Hepatocyte (in vitro differentiated cells): ENCODE measurements at places on chromosomes 5 and 9.

GRCh38 chr5:67021962-67022361 lies 174.6 kb downstream of the CD180 start:
- no peaks in the 10 kb centered on the region for H3K36me3 ChIP-seq
- no peak overlapping the region for H3K4me3 ChIP-seq
- no peak for DNase-seq
- no peak overlapping the region for H3K27ac ChIP-seq
- no peaks in the 10 kb centered on the region for H3K4me1 ChIP-seq

GRCh38 chr9:89273528-89274279 lies 37.3 kb upstream of the CKS2 start:
- no peaks in the 10 kb centered on the region for H3K4me1 ChIP-seq
- no peaks in the 10 kb centered on the region for H3K27me3 ChIP-seq
- DNase-seq = no peak
- no peak overlapping the region for H3K4me3 ChIP-seq

GRCh38 chr9:135888766-135889394 lies 18.5 kb downstream of the CAMSAP1 start:
- no peaks in the 10 kb centered on the region for H3K27me3 ChIP-seq
- no peaks in the 10 kb centered on the region for H3K36me3 ChIP-seq
- DNase-seq = no peak
- peaks cover 25% of the 10 kb centered on the region for H3K4me1 ChIP-seq

- H3K4me1 ChIP-seq = no peaks in the 10 kb centered on the region
- DNase-seq = peak; percentile 66
- no peaks in the 10 kb centered on the region for H3K36me3 ChIP-seq
- H3K27ac ChIP-seq = no peak overlapping the region
Observed at GRCh38 chr5:172123269-172123692, 64.7 kb downstream of the STK10 start.

DNA sequence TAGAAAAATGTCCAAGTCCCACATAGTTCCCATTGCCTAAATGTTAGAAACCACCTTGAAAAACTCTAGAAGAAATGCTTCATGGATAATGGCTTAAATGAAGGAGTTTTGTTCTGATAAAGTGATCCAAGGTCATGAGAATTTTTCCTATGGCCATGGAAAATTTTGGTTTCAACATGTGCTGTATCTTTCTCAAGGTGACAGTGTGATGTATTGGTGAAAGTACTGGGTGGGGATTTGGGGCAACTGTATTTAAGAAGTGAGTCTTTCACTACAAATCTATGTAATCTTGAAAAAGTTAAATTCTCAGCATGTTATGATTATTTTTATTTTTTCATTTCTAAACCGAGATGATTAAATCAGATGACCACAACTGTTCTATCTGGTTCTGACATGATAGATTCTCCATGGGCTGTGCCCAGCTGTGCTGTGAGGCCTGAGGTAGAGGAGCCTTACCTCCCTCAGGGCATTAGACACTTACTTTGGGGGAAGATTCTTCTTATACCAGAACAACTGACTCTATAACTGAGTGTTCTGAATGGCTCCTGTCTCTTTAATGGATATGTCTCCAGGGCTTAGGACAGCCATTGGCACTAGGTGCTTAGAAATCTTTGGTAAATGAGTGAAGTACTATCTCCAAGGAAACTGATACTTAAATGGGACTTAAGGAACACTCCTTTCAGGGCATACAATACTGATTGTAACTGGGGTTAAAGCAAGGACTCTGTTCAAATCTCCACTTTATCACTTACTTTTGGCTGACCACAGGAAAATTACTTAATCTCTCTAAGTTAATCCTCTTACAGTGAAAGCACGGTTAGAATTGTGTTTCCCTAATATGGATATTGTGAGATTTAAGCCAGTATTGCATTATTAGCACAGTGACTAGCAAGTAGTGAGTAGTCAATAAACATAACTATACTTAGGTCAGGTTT lies 397.4 kb upstream of the MEF2C start:
- H3K4me3 ChIP-seq = no peak overlapping the region
- H3K27me3 ChIP-seq = no peaks in the 10 kb centered on the region
- H3K27ac ChIP-seq = no peak overlapping the region
- DNase-seq = no peak
- H3K4me1 ChIP-seq = no peaks in the 10 kb centered on the region

DNA sequence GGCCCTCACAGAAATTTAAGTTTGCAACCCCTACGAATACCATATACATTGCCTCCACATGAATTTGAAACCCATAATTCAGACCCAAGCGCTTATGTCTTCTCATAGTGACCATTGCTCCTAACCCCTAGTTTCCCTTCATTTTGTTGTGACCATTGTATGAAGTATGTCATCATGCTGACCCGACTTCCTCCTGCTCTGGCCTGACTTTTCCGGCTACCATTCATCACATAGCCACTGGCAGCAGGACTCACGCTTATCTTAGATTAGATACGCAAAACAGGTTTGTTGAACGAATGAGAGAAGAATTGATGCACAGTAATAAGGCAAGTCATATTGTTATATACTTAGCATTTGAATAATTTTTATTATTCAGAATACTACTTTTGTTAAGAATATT lies 345.4 kb downstream of the FBXL17 start:
- H3K4me1 ChIP-seq = no peaks in the 10 kb centered on the region
- H3K4me3 ChIP-seq = no peak overlapping the region
- no peak for DNase-seq
- no peaks in the 10 kb centered on the region for H3K36me3 ChIP-seq
- H3K27me3 ChIP-seq = no peaks in the 10 kb centered on the region
- H3K27ac ChIP-seq = no peak overlapping the region

DNA sequence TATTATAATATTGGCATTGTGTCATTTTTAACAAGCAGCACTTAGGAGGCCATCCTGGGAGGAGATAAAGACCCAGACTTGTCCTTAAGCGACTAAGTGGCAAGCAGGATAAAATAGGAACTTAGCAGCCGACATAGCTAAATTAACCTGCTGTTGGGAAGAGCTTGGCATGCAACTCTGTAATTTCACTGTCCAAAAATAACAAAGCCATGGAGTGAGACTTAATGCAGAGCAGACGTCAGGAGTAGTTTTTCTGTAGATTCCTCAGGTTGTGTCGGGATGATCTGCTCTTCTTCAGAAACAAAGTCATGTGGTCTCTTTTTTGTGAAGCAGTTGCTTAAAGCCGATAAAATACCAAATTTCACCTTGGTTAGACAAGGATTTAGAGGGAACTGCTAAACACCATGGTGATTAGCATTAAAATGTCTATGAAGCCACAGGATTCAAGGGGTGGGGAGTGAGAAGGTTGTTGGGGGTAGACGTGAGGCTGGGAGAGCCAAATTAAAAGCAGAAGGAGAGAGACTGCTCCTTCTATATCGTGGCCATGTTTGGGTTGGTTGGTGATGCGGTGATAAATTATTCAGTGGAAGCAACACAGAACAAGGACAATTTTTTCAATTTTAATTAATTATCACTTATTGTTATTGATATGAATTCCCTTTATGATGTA lies 303.0 kb downstream of the CSNK1G3 start:
- H3K27me3 ChIP-seq = no peaks in the 10 kb centered on the region
- H3K4me1 ChIP-seq = peaks cover 20% of the 10 kb centered on the region
- no peaks in the 10 kb centered on the region for H3K36me3 ChIP-seq
- H3K27ac ChIP-seq = no peak overlapping the region
- no peak overlapping the region for H3K4me3 ChIP-seq

DNA sequence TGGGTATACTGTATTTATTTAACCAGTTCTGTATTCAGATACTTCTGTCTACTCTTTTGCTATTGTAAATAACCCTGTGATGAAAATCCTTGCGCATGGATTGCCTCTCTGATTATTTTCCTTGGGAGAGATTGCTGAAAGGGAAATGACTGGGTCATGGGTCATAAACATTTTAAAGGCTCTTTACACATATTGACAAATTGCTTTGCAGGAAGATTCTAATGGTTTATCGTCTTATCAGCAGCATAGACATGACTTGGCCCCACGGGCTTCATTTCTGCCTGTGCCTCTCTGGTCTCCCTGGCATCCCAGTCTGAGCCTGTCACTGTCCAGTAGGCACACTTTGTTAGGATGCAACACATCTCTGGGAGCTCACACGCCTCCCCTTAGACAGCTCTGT lies 52.3 kb downstream of the RGS3 start:
- H3K27me3 ChIP-seq = no peaks in the 10 kb centered on the region
- H3K36me3 ChIP-seq = no peaks in the 10 kb centered on the region
- no peak overlapping the region for H3K4me3 ChIP-seq
- DNase-seq = no peak
- H3K27ac ChIP-seq = peak overlapping the region; percentile 35

GRCh38 chr5:115571441-115571878 lies 26.9 kb upstream of the FEM1C start:
- no peaks in the 10 kb centered on the region for H3K36me3 ChIP-seq
- no peaks in the 10 kb centered on the region for H3K4me1 ChIP-seq
- no peak for DNase-seq
- H3K27ac ChIP-seq = no peak overlapping the region

DNA sequence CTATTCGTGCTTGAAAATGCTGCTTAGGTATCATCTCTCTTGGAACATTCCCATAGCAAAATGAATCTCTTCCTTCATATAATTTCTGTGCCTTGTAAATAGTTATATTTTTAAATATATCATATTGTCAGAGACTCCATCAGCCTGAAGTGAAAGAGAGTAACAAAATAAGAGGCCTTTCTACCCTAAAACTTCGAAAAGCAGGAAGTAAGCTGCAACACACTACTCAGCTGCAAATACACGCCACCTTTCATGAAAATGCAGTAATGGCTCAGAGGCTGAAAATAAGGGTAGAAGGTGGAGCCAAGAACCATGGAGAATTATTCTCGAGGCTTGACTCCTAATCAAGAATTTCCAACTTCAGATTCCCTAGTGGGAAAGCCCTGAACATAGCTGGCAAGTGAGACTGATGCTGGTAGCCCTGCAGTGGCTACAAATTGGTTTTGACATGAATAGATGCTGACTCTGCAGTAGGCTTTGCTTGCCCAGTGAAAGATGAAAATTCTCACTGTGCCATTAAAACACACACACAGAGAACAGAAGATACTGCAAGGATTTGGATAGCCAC lies 30.2 kb upstream of the PTGER4 start:
- no peak overlapping the region for H3K4me3 ChIP-seq
- H3K27ac ChIP-seq = no peak overlapping the region

- DNase-seq = no peak
- no peak overlapping the region for H3K4me3 ChIP-seq
- no peaks in the 10 kb centered on the region for H3K27me3 ChIP-seq
- H3K4me1 ChIP-seq = peaks cover 12% of the 10 kb centered on the region
- H3K36me3 ChIP-seq = no peaks in the 10 kb centered on the region
- no peak overlapping the region for H3K27ac ChIP-seq
Observed at GRCh38 chr9:68798423-68798822, 93.4 kb downstream of the PIP5K1B start.

- no peak for DNase-seq
- H3K36me3 ChIP-seq = no peaks in the 10 kb centered on the region
- no peaks in the 10 kb centered on the region for H3K27me3 ChIP-seq
Observed at GRCh38 chr5:8897316-8897715, 648.6 kb downstream of the SEMA5A start.

DNA sequence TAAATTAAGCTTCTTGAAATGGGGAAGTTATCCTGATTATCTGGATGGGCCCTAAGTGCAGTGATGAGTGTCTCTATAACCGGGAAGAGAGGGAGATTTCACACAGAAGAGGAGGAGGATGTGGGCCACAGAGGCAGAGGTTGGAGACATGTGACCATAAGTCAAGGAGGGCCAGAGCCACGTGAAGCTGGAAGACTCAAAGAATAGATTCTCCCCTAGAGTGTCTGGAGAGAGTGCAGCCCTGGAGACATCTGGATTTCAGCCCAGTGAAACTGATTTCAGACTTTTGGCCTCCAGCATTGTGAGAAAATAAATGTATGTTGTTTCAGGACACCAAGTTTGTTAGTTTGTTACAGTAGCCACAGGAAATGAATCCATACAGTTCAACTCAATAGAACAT lies 442.9 kb downstream of the NTRK2 start:
- no peak for DNase-seq
- H3K4me3 ChIP-seq = no peak overlapping the region
- no peaks in the 10 kb centered on the region for H3K4me1 ChIP-seq
- no peaks in the 10 kb centered on the region for H3K36me3 ChIP-seq
- H3K27ac ChIP-seq = no peak overlapping the region
- H3K27me3 ChIP-seq = no peaks in the 10 kb centered on the region

- no peak overlapping the region for H3K4me3 ChIP-seq
- H3K36me3 ChIP-seq = peaks cover 5% of the 10 kb centered on the region
- no peak for DNase-seq
- H3K4me1 ChIP-seq = no peaks in the 10 kb centered on the region
- no peak overlapping the region for H3K27ac ChIP-seq
Observed at GRCh38 chr9:131459056-131459455, 43.7 kb upstream of the POMT1 start.

DNA sequence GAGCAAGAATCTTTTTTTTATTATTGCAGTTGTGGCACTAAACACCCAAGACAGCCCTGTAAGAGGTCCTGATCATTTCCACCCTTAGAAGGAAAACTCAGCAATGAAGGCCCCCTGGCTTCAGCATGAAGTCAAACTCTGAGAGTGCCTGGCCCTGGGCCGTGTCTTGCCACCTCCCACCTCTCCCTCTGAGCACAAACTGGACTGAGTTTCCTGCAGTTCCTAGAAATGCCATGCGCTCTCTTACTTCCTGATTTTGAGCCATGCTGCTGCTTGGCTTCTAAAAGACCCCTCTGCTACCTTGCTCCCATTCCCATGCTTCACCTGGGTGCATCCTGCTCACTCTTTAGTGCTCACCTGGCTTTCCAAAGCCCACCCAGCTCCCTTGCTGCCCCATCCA lies 140.4 kb upstream of the KLF9 start:
- H3K4me3 ChIP-seq = no peak overlapping the region
- no peaks in the 10 kb centered on the region for H3K4me1 ChIP-seq
- no peaks in the 10 kb centered on the region for H3K27me3 ChIP-seq
- H3K27ac ChIP-seq = no peak overlapping the region
- DNase-seq = no peak

DNA sequence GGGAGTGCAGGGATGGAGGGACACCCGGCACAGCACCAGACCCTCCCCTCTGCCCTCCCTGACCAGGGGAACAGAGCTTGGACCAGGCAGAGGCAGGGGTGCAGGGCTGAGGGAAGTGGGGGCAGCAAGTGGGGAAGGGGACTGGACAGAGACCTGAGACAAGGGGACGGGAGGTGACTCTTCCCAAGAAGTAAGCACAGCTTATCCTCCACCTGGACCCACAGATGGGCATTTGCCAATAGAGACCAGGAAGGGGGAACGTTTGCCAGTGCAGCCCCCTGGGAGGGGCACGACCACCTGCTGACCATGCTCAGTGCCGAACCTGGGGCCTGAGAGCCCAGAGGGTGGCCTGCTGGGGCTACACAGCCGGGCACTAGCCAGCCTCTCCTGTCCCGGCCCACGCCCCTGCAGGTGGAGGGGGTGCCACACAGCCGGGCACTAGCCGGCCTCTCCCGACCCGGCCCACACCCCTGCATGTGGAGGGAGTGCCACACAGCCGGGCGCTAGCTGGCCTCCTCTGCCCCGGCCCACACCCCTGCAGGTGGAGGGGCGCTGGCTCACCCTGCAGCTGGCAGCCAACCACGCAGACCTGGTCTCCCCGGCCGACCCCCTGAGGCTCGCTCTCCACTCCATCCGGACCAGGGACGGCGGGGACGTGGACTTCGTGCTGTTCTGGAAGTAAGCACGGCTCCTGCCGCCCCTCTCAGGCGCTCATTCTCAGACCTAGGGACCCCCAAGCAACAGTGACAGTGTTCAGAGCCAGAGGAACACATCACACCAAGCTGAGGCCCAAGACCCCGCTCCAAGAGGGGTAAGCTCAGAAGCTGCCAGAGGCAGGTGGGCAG lies 24.3 kb downstream of the GLT6D1 start:
- no peak overlapping the region for H3K4me3 ChIP-seq
- no peak for DNase-seq
- no peak overlapping the region for H3K27ac ChIP-seq
- no peaks in the 10 kb centered on the region for H3K36me3 ChIP-seq
- no peaks in the 10 kb centered on the region for H3K4me1 ChIP-seq
